ENCODE measurements at places on chromosomes 4 and X. TPM values are rescaled to one million over a fixed set of nuclear protein-coding genes. Genes with fewer than 3 reads are reported as not detected.

Gene DCAF8L2
- not detected for total RNA-seq

DNA sequence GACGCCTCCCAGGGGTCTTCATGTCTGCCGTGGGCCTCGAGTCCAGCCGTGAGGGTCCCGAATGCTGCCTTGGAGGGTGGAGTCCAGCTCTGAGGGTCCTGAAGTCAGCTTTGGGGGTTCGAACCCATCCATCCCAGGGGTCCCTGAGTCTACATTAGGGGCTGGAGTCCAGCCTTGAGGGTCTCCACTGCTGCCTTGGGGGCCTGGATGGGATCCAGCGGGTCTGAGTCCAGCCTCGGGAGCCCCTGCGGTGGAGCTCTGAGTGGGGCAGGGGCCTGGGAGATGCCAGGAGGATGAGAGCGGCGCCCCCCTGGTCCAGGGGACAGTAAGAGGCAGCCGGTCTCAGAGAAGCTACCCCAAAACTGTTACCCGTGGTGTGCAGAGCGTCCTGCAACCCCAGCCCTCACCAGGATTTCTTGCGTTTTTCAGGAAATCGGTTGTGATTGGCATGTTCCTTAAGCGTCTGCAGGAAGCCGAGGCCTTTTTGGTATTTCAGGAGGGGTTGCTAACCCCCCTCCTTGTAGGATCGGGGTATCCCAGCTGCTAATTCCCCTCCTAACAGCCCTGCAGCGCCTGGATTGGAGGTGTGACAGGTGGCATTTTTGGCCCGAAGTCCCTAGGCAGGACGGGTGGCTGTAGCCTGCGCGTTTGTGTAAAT is 1.7 kb upstream of the GTPBP6 start:
- DNase-seq: peak; percentile 19

DNA sequence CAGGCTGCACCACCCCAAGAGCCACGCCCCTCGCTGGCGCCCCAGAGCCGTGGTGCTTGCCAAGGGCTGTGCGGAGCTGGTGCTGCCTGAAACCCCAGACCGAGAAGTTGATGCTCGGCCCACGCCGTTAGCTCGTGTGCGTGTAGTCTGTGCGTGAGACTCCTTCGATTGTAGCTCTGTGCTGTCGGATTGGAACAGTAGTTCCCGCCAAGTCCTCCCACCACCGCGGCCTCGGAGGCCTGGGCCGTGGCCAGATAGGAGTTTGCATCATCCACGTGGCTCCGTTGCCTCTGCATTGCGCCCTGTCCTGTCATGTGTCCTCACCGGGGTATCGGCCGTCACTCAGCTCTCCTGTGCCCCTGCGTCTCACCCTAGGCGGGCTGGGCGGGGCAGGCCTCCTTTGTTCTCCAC is 24.2 kb downstream of the TNIP2 start:
- DNase-seq: no peak

Gene GPC3
- 1.0 TPM for total RNA-seq

Gene FAM9C
- not detected for total RNA-seq

DNA sequence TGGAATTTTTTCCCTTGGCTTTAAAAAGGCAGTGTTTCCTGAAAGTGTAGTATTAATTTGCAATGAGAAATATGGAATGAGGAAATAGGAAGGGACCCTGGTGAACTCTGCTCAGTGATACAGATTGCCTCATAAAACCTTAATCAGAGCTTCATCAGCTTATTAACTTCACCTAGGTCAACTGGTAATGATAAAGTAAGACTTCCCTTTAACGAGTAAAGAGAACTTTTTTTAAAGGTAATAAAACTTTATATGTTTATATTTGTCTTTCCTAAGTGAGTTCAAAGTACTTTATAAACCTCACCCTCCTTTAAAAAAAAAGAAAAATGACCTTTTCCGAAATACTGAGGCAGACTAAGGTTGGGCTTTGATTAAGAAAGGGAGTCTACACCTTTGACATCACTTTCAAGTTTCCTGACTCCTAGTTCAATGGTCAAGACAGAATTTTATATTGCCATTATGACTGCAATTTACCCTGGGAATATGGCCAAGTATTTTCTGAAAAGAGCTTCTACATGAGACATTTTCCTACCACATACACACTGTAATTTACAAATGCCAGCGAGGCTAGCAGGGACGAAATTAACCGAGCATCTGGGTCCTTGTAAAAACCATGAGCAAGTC is 706.3 kb upstream of the TENM3 start:
- no peak for DNase-seq

DNA sequence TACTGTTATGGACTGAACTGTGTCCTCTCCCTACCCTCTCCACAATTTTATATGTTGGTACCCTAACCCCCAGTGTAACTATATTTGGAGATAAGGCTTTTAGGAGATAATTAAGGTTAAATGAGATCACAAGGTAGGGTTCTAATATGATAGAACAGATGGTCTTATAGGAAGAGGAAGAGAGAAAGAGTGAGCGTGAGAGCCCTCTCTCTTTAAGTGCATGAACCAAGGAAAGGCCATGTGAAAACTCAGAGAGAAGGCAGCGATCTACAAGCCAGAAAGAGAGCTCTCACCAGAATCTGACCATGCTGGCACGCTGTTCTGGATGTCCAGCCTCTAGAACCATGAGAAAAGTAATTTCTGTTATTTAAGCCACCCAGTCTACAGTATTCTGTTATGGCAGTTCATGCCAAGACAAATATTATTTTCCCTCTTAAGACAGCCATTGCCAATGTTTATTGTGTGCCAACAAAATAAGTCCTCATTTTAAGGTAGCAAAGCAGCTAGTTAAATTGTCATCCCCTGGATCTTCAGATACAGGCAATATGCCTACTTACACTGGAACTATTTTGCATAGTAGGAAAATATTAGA is 336.2 kb downstream of the MID1IP1 start:
- DNase-seq: no peak

Gene ARL9
- 0.10 TPM for total RNA-seq

- no peak for DNase-seq
Observed at GRCh38 chrX:21657318-21658151, 595 bp downstream of the KLHL34 start.

Gene ARHGAP24
- total RNA-seq: not detected

Gene SPANXN3
- total RNA-seq: not detected

- DNase-seq: no peak
Observed at GRCh38 chr4:187258651-187259401, 535.2 kb upstream of the FAT1 start.
